ENCODE measurements at places on chromosomes 1 and 21. TPM values are rescaled to one million over a fixed set of nuclear protein-coding genes. Genes with fewer than 3 reads are reported as not detected.

Gene GCSAML
- polyA plus RNA-seq, result not detected

Gene ADAMTS5
- 0.32 TPM for polyA plus RNA-seq

Gene SERTAD4
- 1.3 TPM for polyA plus RNA-seq

Gene TEX38
- 0.37 TPM for polyA plus RNA-seq

Gene EIF4G3
- 37.9 TPM for polyA plus RNA-seq

Gene KPRP
- not detected for polyA plus RNA-seq

Gene ADGRL2
- 38.2 TPM for polyA plus RNA-seq

Gene KCNJ6
- polyA plus RNA-seq, result 0.35 TPM

Gene OR6N1
- not detected for polyA plus RNA-seq

Gene CDC42BPA
- polyA plus RNA-seq, result 12.2 TPM

Gene ACTA1
- polyA plus RNA-seq, result 13.0 TPM

Gene GPR37L1
- polyA plus RNA-seq, result 0.19 TPM

Gene NBPF10
- 0.35 TPM for polyA plus RNA-seq

Gene TMEM269
- 0.28 TPM for polyA plus RNA-seq

Gene SAMSN1
- 7.9 TPM for polyA plus RNA-seq

Gene MATN1
- 0.21 TPM for polyA plus RNA-seq

Gene KIAA1614
- 1.1 TPM for polyA plus RNA-seq

Measured in GM23338 (cell line).